CD4-positive, alpha-beta T cell treated with Interleukin-17A for 1 hour (primary cell): ENCODE measurements at places on chromosomes 6 and 20.

- DNase-seq = no peak
Observed at GRCh38 chr6:52858416-52858815, 17.8 kb upstream of the GSTA5 start.

DNA sequence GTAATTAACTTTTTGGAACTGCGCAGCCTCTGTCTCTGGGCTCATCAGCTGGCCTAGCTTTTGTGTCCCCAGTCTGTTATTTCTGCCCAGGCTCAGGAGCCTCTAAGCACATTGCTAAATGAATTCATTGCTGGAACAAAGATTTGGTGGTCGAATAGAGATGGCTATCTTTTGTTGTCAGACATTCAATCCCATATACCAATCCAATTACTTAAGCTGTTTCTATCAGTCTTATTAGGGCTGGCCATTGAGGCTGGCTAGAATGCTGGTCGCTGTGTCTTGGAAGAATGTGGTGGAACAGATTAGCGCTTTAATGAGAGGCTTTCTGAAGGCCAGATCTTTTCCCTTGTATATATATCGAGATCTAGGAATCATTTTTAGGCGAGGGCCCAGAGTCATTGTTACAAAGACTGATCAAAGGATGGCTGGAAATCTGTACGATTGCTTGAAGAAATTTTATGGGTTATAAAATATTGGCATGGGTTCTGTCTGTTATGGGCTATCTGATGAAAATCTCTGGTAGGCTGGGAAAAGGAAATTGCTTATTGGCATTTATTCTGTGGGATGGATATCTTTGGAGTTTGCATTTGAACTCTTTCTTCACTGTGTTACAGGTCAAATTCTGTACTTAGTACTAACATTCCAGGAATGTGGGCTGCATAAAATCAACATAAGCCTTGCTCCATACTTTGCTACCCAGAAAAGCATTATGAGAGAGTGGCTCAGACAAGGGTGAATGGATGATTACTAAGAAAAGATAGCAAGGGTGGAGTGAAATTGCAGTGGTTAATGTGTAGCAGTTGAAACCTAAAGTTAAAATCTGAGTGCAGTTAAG is 34.8 kb upstream of the JAG1 start:
- no peak for DNase-seq

DNA sequence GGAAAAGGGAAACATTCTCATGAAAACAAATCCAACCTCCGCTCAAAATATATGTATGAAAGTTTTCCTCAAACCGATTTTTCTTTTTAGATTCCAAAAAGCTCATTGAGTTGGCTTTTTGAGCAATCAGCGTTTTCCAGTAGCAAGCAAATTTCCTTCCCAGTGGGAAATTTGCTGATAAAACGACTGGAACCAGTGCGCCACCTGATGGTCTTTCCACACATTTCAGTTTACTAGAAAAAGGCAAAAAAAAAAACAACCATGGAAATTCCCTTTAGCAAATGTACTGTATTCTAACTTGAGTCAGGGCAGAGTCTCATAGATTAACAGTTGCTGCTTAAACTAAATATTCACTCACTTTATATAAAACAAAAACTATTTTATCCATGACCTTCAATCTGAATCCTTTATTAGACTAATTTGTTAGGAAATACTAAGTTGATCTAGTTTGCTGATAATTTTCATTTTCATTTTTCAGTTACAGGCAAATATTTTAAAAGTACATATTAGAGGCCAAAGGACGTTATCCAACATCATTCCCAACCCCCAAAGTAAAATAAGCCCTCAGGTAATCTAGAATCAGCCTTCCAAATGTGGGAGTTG is 271.5 kb downstream of the FOXA2 start:
- no peak for DNase-seq

- no peak for DNase-seq
Observed at GRCh38 chr20:43151256-43151655, 38.5 kb downstream of the PTPRT start.

DNA sequence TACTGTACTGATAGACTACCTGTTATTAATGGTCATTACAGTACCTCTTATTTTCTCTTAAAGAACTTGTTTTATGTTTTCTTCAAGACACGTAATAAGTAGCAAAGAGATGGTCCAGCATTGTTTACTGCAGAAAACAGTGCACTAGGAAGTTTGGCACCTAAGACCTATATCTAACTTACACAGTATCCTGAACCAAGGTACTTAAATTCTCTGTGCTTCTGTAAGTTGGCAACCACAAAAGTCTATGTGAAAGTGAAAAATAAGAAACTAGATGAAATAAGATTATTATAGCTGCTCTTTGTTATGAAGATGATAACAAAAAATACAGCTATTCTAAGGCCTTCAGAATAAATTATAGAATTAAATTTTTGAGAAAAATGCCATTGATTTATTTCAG is 411.7 kb upstream of the SOX4 start:
- no peak for DNase-seq

GRCh38 chr6:13165502-13166172 is 162.7 kb downstream of the TBC1D7 start:
- DNase-seq = no peak

- no peak for DNase-seq
Observed at GRCh38 chr6:130116273-130116672, 97.9 kb downstream of the L3MBTL3 start.

- peak; percentile 78 for DNase-seq
Observed at GRCh38 chr20:438571-439469, 23.5 kb downstream of the TBC1D20 start.
